SJSA1 (cell line): ENCODE measurements at places on chromosomes 6 and 20. TPM values are rescaled to one million over a fixed set of nuclear protein-coding genes. Genes with fewer than 3 reads are reported as not detected.

The PLCB4 gene
- total RNA-seq, result 4.0 and 9.3 TPM in 2 replicates

The CDSN gene
- not detected in 2 replicates for total RNA-seq

The ARMH2 gene
- not detected in 2 replicates for total RNA-seq

The SOBP gene
- total RNA-seq, result 0.31 and 1.4 TPM in 2 replicates

The MTFR2 gene
- 4.6 and 10.6 TPM in 2 replicates for total RNA-seq

The HSD17B8 gene
- total RNA-seq, result 4.5 and 11.6 TPM in 2 replicates

The KHDC1L gene
- total RNA-seq, result not detected in 2 replicates

The ID4 gene
- 13.6 and 19.6 TPM in 2 replicates for total RNA-seq

The SPATA25 gene
- 0.89 TPM in 1 of 2 replicates, not detected in the other for total RNA-seq

The MDC1 gene
- 8.4 and 8.6 TPM in 2 replicates for total RNA-seq

The GHRH gene
- not detected in 2 replicates for total RNA-seq

The ZC2HC1B gene
- not detected in 2 replicates for total RNA-seq

The SMOC2 gene
- not detected in 2 replicates for total RNA-seq

The OPN5 gene
- total RNA-seq, result not detected in 2 replicates

The KCNB1 gene
- 0.05 TPM in 1 of 2 replicates, not detected in the other for total RNA-seq

The CENPB gene
- total RNA-seq, result 144 and 158 TPM in 2 replicates

The OR12D2 gene
- not detected in 2 replicates for total RNA-seq

The ADGRB3 gene
- not detected in 2 replicates for total RNA-seq

The MLN gene
- total RNA-seq, result not detected in 2 replicates
